ENCODE measurements at places on chromosomes 1 and 21.

DNA sequence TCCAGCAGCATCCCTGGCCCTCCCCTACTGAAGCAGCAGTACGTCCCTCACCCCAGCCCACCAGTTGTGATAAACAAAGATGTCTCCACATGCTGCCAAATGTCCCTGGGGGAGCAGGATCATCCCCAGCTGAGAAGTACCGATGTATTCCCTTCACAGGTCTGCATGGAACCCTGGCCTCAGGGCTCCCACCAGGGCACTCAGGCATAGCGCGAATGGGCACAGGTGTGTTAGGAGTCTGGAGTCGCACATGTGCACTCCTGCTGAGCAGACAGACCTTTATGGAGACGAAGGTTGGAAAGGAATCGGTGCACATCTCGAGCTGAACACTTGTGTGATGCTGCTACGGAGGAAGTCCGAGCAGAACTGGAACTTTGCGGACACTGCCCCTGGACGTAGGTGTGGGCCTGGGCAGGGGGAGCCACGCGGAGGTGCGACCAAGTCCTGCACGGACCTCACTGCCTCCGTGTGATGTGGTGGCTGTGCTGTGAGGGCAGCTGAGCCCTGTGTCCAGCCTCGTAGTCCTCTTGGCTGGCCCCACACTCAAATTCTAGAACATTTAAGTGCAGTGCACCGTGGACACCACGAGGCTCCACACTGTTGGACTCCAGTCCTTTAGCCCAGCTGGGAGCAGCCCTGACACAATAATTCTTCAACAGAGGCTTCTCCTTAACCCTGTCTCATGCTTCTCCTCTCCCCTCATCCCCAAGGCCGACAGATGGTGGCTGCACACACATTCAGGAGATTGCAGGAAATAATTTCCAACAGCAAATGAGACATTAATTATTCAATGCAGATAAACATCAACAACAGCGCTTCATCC lies 43.4 kb downstream of the RSPH1 start:
- DNase-seq: no peak

DNA sequence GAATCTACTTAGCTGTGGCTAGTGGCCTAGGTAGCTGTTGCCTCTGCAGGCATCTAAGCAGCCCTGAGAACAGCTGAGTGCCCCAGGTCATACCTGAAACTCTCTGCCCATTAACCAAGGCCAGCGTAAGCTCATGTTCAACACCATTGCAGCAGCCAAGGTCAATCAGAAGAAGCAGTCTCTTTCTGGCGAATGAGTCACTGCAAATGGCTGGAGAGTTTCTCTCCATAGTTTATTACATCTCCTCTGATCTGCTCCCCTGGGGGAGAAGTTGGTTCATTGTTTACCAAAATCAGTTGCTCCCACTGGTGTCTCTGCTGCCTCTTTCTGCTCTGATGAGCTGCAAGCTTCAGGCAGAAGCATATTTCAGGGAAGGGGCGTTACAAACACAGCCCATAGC lies 6.9 kb upstream of the BCL9 start:
- DNase-seq: no peak

DNA sequence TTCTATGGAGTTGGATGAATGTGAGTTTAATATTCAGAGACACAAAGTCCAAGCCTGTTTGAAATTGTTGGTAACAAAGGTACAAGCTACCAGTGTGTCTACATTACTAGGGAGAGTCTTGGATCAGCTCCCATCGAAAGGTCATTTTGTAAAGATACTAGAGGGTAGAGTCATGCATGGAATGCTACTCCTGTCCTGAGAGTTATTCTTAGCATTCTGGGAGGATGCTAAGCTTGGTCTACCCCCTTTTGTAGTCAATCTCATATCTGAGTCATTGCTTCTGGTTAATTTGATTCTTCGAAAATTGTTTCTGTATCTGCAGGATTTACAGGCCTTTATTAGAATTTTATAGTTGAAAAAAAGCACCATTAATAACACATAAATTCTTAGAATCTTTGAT lies 240.2 kb downstream of the ST6GALNAC3 start:
- DNase-seq: no peak

- DNase-seq: no peak
These were observed 1.2 kb upstream of the SCNN1D start for GRCh38 chr1:1279028-1279427.

DNA sequence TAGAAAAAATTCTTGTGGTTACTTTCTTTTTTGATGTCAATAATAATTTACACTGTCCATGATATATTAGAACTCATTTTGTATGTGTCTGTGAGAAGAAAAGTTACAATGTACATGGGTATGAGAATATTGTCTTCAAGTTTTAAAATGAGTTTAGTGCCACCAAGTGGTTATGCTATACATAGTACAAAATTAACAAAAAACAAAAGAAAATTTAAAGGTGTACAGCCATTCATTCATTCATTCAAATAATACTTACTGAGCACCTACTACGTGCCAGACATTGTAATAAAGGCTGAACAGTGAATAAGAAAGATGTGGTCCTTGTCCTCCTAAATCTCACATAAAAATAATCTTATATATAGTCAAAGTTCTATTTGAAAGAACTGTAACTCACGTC lies 27.7 kb downstream of the UCHL5 start:
- DNase-seq: no peak

GRCh38 chr21:42564561-42564971 lies 50.9 kb downstream of the SLC37A1 start:
- DNase-seq: no peak

DNA sequence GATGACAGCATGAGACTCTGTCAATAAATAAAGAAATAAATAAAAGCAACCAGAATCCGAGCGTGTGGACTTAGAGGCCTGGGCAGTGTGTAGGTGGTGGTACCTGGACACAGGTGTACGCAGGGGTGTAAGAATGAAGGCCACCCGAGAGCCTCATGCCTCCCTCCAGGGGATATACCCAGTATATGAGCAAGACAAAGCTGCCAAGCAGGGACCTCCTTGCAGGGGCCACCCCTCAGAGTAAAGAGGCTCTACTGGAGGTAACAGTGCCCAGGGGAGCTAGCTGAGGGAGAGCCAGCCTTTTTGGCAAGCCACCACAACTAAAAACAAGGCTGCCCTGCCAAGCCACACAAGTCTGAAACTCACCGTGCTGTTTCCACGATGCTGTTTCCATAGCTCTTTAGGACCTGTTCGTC lies 179.2 kb upstream of the RAB4A start:
- DNase-seq: no peak

DNA sequence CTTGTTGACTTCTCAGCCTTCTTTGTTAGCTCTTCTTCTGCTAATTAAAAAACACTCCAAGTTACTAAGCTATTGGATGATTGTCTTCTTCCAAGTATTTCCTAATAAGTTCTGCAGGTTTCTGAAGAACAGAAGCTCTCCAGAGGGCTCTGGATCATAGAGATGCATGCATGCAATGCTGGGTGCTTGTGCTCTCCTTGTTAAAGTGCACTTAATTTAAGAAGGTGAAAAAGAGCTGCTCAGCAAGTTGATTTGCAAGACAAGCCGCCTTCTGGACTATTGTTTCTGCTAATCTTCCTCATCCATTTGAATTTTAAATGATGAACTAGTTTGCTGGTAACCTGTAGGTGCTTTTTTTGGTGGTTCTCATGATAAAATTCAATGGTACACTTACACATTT lies 16.1 kb downstream of the RRP15 start:
- no peak for DNase-seq

GRCh38 chr1:59170659-59171058 lies 126.2 kb upstream of the FGGY start:
- no peak for DNase-seq

GRCh38 chr1:235945775-235946570 lies 79.3 kb upstream of the LYST start:
- DNase-seq: no peak

DNA sequence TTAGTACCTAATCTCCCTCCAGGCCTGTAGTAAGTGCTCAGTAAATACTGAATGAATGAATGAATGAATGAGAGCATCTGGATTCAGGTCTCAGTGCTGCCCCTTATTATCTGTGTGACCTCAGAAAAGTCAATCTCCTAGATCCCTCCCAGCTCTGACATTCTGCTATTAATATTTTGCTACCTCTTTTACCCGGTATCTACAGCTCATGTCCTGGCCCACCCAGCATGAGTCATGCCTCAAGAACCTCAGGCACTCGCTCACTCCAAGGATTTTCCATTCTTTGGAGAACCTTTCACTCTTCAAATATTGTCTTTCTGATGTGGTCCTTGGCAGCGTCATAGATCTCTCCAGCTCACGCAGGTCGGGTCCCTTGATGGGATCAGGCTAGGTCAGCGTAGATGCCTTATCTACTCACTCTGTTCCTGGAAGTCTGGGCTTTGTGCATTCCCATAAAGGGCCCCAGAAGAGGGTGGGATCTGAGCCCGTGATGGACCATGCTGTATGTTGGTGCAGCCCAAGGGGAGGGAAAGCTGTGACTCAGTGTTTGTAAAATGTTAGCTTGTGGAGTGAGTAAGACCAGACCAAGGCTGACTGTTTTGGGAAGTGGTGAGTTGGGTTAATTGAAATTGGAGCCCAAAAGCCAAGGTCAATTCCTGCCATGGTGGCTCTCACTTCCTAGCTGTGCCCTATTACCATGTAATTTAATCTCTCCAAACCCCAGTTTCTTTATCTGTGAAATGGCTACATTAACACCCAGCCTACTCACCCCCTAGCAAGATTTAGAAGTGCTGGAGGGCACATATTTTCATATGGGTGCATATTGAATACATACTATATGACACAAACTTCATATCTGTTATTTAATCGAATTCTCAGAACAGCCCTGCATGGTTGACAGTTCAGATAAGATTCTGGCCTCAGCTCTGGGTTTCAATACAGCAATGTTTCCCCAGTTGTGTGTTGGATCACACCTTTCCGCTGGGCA lies 214.1 kb upstream of the USP24 start:
- DNase-seq: no peak

DNA sequence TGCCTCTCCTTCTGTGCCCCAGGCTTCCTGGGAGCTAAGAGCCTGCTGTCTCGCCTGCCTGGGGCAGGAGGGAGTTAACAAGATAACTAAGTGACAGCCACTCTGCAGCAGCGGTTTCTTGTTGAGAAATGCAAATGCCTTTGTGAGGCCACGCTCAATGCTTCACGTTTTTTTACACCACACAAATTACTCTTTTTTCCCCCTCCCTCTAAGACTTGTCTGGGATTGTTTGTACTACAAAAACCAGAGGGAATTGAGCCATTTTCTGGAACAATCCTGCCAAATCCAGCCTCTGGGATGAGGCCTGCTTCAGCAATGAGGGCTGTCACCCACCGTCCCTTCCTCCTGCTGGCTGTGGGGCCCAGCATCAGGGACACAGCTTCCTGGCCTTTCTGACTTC lies 119.6 kb downstream of the ACTL8 start:
- no peak for DNase-seq

DNA sequence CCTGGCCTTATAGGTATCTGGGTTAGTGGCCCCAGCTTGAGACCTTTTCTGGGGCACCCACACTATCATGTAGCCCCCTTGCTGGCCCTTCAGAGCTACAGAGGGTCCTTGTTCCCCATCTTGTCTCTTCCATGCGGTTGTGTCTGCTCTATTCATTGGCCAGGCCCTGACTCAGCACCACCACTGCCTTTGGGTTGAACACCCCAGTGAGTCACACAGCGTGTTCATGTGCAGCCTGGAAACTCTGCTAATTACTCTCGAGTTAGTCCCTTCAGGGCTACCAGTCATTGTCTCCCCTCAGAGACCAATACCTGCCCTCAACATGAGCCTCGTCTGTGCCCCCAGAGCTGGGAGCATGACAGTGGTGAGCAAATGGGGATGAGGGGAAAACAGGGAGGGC lies 28.2 kb upstream of the IKBKE start:
- DNase-seq: no peak

DNA sequence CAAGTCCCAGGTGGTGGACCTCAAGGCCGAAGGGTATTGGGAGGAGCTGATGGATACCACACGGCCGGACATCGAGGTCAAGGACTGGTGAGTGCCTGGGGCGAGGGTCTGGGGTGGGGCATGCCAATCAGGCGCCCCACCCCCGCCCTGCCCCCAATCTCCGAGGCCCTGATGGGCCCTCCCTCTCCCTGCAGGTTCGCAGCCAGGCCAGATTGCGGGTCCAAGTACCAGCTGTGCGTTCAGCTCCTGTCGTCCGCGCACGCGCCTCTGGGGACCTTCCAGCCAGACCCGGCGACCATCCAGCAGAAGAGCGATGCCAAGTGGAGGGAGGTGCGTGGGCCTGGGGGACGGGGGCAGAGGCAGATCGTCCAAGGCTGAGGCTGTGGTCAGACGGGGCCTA lies 3.9 kb downstream of the FBXO44 start:
- DNase-seq: no peak

- DNase-seq: no peak
These were observed 2.0 kb upstream of the ZBTB40 start for GRCh38 chr1:22449636-22450035.

DNA sequence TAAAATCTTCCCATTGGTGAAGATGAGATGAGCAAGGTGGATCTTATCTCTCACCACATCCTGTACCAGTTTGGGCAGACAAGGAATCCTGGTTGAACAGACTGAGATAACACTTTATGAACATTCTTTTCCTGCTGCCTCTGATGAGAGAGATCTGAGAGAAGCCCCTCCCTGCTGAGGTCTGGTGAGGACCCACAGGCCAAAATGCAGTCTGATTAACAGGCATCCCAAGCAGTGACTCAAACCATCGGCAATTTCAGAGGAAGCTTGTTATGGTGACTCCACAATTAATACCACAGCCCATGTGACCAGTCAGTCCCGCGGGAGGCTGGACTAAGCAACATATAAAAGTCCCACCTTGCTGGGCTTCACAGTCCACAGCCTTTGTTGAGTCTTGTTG lies at the start of gene PRR9:
PRR9 (plus strand) TSS at position 373 of the 400 bp plus-strand sequence. CDS start 561 bp downstream, outside the sequence.
- DNase-seq: no peak

DNA sequence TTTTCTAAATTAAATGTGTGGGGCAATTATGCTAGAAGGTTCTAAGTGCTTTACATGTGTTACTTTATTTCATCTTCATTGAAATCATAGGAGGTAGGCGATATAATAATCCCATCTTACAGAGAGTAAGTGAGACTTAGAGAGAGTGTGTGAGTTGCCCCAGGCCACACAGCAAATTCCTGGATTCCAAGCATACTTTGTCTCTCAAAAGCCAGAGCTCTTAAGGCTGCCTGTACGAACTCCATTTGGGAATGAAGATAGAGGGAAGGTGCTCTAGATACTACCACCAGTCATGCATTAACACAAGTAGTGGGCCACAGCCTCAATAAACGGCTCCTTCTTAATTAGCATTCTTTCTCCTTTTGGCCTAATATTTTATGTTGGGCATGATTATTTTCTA lies 170.1 kb downstream of the SIPA1L2 start:
- no peak for DNase-seq
